ENCODE measurements at places on chromosomes 5 and 9.

- no peak for DNase-seq
Observed at GRCh38 chr5:159409801-159410200, 79.5 kb upstream of the IL12B start.

DNA sequence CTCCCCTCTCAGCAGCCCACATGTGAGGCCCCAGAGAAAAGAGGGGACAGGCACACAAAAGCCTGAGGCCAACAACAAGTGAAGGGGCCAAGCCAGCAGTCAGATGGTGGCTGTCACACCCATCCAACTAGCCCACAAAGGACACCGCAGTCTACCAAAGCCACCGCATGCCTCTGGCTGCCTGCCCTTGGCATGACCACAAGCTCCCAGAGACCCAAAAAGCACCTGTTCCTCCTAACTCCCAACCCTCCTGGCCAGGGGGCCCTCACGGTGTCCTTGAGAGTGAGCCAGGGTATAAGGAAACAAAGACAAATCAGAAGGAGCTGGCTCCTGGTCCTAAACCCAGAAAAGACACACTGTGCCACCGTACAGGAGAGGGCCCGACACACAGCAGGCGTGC, 77.8 kb upstream of the LRRTM2 start:
- no peak for DNase-seq

GRCh38 chr9:108553111-108553635, 302.6 kb downstream of the ACTL7B start:
- no peak for DNase-seq

GRCh38 chr5:149849280-149849965, 95.2 kb downstream of the PDE6A start:
- no peak for DNase-seq

- peak; percentile 23 for DNase-seq
Observed at GRCh38 chr9:82320566-82320965, 332.0 kb downstream of the SPATA31D1 start.

DNA sequence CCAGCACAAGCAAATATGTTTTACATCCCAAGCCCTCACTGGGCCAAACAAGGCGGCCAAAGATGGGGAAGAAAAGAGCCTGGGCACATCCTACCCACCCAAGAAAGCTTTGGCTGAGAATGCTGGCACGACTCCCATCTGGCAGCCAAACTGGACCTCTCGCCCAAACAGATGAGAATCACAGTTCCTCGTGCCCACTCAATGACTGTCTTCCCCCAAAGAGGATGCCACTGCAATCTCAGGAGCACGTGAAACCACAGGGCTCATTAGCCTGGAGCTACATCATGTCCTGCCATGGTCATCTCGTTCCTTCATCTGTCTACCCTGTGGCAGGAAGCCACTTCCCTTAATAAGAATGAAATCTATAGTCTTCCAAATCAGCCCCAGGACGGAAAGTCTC, 536.8 kb downstream of the BNC2 start:
- DNase-seq, result no peak

DNA sequence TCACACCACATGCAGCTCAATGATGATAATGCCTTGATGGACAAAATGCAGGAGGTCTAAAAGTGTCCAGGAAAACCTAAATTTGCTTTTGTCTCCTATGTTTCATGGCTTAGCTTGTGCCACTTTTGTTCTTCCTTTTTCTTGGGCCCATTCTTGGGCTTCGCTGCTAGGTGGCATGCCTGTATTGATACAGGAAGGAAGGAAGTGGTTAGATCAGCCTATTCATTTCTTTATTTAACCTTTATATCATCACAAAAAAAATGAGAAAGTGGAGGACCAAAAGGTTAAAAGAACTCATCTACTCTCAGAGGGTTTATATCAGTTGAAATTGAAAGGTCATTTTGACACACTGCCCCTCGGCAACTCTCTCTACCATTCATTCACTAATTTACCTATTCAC, 260.2 kb downstream of the ARHGAP26 start:
- DNase-seq, result no peak

GRCh38 chr5:110880413-110880812, 141.6 kb downstream of the SLC25A46 start:
- DNase-seq, result peak; percentile 84

DNA sequence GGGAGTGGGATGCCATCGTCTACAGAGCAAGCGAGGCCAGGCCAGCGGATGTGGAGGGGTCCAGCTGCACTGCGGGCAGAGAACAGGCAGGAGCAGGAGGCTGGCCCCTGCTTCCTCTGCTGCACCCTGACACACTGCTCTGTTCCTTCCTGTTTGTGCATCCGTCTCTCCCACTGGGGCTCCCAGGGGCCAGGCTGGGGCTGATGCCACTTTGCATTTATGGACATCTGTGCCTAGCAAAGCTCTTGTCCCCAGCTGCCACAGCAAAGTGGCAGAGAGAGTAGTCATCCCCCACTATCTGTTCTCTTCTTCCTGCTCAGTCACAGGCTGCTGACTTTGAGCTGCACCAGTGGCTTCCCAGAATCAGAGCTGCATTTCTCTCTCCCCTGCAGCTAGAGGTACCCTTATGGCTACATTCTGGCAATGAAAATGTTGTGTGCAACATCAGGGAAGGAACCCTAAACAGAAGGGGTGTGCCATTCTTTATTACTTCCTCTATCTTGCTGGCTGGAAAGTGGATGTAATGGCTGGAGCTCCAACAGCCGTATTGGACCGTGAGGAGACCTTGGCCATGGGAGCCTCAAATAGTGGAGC, 4.2 kb upstream of the NINJ1 start:
- no peak for DNase-seq

- peak; percentile 57 for DNase-seq
Observed at GRCh38 chr5:6765612-6766525, 52.6 kb downstream of the TENT4A start.

GRCh38 chr9:126853667-126854066, 6.8 kb upstream of the ZBTB34 start:
- DNase-seq, result peak; percentile 44

DNA sequence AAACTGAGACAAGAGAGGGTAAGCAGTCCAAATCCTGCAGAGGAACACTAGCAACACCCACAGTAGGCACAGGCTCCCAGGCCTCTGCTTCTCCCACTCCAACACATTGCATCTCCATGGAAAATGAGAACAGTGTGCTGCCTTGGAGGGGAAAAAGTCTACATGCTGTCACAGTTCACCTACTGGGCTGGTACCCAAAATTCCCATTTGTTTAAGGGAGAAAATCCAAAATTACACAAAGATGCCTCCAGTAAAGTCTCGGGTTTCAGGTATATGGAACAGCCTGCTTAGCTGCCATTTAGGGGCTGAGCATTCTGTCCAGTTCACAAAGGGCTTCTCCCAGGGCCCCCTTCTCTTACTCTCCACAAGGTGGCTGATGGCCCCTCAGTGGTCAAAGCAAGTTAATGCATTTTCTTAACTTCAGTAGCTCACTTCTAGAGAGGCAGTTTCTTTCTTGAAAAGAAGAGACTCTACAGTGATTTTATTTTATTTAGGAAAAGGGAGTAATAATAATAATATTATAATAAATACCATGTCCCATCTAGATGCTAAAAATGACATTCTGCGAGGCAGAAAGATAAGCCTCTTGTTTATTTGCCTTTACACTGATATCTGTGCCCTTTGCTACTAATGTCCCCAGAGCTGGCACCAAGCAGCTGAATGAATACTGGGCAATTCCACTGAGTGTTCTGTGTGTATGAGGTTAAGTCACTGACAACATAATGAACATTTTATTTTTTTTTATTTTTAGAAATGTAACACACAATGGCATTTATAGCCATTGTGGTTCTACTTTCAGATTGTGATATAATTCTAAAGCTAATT, 89.4 kb downstream of the RGS7BP start:
- DNase-seq, result no peak
